ENCODE measurements at places on chromosomes 5 and 9. TPM values are rescaled to one million over a fixed set of nuclear protein-coding genes. Genes with fewer than 3 reads are reported as not detected.

DNA sequence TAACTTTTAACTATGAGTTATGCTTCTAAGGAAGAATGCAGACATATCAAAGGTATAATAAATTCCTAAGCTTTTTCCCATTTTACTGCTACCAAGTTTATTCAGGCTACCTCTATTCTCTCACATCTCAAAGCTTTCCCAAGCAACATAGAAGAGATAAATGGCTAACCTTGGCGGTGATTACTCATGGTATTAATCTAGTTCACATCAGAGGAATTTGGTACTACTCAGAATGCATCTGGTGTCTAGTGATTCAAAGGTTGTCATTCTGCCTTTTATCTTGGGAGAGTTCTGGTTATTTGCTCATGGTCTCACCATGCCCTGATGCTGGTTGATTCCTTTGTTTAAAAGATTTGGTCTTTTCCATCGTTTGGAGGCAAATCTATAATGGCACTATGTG is 182.7 kb downstream of the TAF11L14 start:
- DNase-seq: no peak

- no peak for DNase-seq
These were observed 267.7 kb downstream of the NTRK2 start for GRCh38 chr9:84937180-84937579.

SPARC gene
- 10.7 TPM for polyA plus RNA-seq

SPATA31A3 gene
- not detected for polyA plus RNA-seq

DNA sequence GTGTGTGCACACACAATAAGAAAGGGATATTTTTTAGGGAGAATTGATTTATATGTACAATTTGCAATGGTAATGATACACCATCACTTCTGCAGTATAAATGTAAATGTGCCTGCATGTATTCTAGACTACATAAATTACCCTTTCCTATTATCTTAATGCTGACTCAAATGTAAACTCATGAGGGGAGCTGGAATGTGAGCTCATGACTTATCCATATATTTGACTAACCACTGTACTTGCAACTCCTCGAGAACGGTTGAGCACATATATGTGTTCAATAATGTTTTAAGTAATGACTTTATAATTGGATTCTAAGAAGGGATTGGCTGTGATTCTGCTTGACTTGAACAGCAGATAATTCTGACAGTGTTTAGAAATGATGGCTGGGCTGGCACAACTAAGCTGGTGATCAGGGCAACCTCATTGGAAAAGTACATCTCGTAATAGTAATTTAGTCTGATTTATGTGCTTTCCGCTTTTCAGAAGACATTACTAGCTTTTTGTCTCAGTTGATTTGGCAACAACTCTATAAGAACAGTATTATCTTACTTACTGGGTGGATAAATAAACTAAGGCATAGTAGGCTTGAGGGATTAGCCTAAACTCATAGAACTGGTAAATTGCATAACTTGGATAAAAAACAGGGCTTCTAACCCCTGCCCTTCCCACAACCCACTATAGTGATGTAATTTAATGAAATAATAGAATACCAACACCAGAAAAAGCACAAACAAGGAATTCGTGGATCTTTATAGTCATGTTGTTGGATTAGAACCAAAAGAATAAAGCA is 130.2 kb upstream of the SPEF2 start:
- no peak for DNase-seq

DNA sequence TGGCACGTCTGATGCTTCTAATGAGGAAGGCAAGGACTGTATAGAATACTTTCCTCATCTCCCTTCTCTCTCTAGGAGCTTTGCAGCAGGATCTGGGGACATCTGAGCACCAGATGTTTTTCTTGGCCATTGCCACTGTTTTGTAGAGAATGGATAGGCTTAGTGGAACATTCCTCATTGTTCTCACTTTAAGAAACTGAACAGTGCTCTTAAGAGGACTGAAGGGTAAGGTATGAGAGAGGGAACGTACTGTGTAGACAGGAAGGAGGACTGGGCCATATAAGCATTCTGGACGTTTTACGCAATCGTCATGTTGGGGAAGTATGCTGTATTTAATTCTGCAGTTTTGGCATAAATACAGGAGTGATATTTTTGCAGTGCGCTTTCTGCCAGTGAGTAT is 70.6 kb downstream of the SMARCA2 start:
- no peak for DNase-seq

C9orf72 gene
- 128 TPM for polyA plus RNA-seq

KYAT1 gene
- 3.3 TPM for polyA plus RNA-seq

PCDHA1 gene
- polyA plus RNA-seq: not detected

DNA sequence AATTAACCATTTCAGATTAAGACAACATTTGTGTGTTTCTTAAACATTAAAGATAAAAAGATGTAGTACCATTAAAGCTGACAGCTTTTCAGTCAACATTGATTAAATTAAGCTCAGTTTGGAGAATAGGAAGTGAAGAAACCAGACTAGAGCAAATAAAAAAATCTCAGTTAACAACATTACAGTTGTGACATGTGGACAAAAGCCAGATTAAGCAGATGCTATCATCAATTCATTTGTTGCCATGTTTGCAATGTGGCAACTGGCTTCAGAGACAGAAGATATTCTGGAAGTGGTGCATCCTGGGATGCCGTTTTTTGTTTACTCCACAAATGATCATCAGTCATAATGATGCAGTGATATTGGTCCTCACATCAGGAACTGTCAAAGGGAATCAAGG is 70.3 kb upstream of the CNTLN start:
- no peak for DNase-seq

- no peak for DNase-seq
These were observed 46.9 kb upstream of the HSD17B4 start for GRCh38 chr5:119405419-119405818.

DNA sequence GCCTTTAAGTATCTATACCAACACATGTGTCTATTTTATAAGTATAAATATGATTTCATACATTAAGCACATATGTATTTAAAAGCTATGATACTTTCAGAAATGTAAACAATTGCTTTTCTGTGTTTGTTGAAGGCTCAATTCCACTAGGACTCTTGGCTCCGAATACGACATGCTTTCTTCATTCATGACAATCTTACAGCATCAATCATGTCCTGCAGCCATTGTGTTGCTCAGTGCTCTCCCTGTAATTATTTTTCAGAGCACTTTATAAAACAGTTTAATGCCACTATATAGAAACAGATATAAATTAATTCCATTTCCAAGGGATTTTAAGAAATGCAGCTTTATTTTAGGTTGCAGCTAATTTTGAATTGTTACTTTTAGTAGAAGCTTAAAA is 167.3 kb downstream of the TAF11L14 start:
- DNase-seq: no peak

DNA sequence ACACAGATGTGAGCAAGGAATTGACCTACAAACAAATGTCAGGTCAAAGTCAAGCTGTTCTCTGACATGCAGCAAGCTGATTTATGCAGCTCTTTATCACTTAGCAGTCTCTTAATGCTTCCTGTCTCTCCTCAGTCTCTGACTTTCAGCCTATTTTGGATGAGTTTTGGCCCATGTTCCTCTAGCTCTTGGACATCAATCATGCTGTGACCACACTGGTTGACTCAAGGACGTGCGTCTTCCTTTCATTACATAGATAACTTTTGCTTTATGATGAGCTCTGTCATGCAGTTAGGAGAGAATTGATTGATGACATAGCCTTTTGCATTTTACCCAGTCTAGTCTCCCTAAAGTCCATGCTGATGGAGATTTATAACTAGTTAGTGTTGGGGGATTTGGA is 9.4 kb upstream of the REEP5 start:
- DNase-seq: no peak

DNA sequence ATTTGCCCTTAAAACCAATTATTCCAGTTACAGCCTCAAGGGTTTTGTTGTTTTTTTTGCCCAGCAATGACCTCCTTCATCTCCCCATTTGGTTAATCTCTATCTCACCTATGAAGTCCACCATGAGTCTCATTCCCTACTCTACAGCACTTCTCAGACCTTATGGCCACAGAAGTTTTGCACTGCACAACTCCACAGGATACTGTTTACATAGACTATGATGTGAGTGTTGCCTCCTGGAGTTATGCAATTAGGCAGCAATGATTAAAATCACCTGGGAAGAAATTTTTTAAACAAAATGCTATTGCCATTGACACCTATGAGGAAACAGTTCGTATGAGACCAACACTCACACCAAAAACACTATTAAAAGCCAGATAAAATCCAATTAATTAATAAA is 39.7 kb downstream of the ZDHHC21 start:
- no peak for DNase-seq

- no peak for DNase-seq
These were observed 144.6 kb upstream of the SLC30A5 start for GRCh38 chr5:68949256-68949655.

Data from CD14-positive monocyte (primary cell).